ENCODE measurements at places on chromosomes 5 and 9.
A peak's percentile ranks its signal among the peaks of the same experiment; 100 is the strongest.

GRCh38 chr5:61120534-61120933, 41.7 kb downstream of the SMIM15 start:
- no peak for DNase-seq

DNA sequence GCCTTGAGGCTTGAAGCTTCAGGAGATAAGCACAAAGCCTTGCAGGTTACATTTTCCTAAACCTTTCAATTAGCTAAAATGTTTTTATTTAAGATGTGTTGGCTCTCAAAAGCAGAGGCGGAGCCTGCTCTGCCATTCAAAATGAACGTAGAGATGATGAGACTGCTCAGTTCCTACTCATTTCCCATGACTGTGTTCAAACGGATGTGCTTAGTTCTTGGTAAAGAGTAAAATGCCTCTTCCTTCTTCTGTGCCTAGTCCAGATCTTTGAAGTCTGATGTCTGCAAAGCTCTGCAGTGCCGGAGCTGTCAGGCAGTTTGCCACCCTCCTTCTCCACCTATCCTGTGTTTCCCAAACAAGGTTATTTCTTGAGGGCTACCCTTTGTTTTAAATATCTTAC, 46.3 kb upstream of the ADAMTSL1 start:
- no peak for DNase-seq

- no peak for DNase-seq
These were observed 237.0 kb downstream of the PRELID2 start for GRCh38 chr5:145598184-145598583.

DNA sequence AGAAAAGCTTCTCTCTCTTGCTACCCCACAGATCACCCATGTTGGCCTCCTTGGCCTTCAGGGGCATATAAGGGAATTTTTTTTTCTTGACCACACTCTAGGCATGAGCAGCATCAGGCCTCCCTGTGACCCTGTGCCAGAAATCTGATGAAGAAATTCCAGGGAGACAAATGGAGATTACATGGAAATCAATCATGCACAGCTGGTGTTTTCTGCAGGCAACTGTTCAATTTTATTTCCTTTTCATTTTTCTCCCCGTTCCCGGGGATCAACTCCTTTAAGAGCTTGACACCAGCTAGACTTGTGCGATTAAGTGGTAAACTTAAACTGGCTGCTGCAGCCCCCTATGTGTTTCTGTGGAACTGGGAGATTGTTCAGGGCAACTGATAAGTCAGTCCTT, 59.3 kb downstream of the GALNT10 start:
- no peak for DNase-seq

GRCh38 chr9:84738353-84738752, 68.8 kb downstream of the NTRK2 start:
- DNase-seq: no peak

DNA sequence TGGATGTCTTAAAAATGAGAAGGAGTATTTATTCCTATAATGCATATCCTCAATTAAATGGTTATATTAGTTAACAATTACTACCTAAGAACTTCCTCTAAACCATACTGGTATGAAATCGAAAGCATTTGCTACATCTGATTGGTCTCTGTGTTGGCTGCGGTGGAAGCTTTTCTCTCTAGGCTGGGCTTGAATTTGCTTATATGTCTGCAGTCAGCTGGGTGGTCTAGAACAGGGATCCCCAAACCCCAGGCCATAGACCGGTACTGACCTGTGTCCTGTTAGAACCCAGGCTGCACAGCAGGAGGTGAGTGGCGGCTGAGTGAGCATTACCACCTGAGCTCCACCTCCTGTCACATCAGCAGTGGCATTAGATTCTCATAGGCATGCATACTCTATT, 112.3 kb downstream of the TLE4 start:
- no peak for DNase-seq

DNA sequence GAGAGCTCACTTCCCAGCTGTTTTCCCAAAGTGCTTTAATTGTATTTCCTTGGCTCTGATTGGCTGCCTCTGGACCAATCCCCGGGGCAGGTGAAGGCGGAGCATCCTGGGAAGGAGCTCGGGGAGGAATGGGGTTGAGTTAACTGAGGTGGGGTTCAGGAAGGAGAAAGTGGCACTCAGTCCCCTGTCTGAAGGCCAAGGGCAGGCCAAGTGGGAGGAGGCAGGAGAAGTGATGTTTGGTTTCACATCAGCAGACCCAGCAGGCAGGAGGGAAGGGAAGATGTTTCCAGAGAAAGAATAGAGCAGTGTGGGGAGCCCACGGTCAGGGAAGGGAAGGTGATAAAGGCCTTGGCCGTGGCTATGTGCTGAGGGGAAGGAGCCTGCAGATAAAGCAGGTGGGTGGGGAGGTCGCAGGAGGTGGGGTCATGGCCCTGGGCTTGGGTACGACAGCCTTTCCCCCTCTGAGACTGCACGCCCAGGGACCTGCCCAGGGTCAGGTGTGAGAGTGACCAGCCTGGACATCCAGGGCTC, 3.1 kb downstream of the TSPAN17 start:
- DNase-seq: no peak

DNA sequence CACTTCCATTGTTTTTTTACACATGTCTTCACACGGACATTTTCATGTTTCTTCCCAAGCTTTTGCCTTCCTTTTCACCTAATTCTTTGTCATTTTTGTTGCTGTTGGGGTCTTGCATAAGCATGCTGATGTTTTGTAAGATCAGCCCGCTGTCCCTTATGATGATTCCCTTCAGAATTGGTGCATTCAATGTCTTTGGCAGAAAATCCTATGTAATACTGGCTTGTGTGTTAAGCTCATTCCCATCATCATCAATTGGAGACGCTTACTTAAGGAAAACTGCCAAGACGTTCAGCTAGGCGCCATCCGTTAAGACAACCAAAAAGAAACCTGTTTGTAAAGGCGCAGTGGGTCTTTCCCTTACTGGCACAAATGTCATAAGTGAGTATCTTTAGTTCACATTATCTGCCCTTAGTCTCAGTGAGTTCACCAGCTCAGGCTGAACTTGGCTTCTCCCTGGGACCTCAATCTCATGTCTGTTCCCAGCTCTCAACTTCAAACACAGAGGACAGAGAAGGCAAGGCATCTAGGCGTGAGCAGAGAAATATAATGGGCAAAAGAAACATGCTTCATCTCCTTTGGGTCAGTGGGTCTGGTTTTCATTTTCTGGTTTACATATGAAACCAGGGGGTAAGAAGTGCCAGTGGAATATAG, 97.9 kb downstream of the EFNA5 start:
- no peak for DNase-seq

DNA sequence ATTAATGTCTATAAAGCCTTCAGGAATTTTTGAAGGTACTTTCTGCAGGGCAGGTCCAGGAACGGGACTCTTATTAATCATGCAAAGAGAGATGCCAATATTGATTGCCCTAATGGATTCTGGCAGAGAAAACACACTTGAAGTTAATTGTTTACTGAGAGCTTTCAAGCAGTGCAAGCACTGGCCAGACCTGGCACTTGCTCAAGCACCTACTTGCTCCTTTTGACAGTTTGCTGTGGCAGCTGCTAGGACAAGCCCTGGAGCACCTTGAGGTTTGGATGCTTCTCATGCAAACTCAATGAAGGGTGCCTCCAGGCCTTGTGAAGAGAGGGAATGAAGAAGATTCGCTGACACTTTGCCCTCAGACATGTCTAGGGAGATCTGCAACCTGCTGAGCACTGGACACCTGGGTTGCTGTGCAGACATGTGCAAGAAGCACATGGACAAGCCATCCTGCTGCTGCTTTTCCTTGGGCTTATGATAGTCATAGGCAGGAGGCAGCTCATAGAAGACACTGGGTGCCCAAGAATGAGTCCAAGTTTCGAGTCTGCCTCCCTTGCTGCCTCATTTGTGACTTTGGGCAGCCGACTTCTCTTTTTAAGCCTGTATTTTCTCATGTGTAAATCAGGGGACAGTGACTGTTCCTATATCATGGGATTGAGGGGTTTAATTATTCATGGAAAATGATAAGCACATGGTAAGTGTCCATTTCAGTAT, 88.8 kb upstream of the EQTN start:
- no peak for DNase-seq

DNA sequence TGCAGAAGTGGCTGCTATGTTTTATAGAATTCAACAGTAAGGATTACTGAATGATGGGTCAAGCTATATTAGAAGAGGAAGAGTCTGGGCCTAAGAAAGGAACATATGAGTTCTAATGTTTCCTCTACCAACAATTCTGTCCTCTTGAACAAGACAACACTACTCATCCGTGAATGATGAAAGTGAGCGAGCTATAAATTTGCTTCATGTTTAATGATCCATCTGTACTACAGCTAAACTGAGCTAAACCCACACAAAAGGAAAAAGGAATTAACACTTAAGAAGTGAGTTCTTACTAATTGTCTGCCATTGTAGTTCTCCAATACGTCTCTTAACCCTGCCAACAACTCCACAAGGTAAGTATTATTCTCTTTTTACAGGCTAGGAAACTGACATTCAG, 204.4 kb downstream of the GLIS3 start:
- DNase-seq: no peak

DNA sequence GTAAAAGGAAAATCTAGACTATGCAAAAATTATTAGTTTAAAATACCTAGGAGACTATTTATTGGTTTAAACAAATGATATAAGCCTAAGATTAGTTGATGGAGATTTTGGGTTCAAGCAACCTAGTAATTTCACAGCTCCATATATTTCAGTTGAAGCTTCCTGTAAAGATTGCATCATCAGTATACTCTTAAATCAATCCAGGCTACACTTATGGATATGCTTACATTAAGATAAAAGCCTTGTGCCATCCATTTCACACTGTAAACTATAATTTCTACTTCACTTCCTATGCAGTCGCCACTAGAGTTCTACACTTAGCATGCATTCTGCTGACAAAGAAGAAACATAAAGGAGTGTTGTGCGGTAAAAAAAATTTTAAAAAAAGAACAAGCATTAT, 7.3 kb upstream of the LIX1 start:
- no peak for DNase-seq

GRCh38 chr5:58718269-58718978, 135.5 kb downstream of the RAB3C start:
- DNase-seq: no peak

DNA sequence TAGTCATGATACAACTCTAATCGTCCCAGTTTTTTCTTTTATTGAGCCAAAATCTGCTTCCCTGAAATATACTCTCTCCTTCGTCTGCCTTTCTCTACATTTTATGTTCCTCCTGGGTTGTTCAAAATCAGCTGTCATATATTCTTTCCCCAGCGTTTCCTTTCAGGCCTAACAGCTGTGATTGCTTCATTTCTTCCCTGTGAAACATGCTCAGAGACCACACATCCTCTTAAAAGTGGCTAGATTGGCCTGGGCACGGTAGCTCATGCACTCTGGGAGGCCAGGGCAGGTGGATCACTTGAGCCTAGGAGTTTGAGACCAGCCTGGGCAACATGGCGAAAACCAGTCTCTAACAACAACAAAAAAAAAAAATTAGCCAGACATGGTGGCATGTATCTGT, 25.1 kb downstream of the NFX1 start:
- DNase-seq: no peak

GRCh38 chr5:63233361-63233760, 654.7 kb downstream of the LRRC70 start:
- no peak for DNase-seq

- peak; percentile 75 for DNase-seq
These were observed 3.4 kb downstream of the LMNB1 start for GRCh38 chr5:126780165-126780827.

DNA sequence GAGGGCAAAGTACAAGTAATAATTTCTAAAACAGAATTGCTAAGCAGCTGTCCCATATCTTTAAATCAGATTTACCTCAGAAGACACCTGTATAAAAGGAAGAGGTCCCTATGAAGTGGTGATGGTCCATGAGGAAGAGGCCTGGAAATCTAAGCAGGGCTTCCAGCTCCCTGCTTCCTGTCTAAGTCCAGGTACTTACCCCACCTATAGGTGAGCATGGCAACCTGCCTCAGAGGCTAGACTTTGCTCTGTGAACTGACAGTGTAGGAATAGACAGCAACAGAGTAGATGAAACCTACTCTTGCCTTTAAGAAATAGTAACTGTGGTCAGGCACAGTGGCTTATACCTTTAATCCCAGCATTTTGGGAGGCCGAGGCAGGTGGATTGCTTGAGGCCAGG, 55.8 kb upstream of the ARRDC3 start:
- DNase-seq: no peak

GRCh38 chr9:135289081-135289491, 190.5 kb upstream of the PPP1R26 start:
- no peak for DNase-seq

DNA sequence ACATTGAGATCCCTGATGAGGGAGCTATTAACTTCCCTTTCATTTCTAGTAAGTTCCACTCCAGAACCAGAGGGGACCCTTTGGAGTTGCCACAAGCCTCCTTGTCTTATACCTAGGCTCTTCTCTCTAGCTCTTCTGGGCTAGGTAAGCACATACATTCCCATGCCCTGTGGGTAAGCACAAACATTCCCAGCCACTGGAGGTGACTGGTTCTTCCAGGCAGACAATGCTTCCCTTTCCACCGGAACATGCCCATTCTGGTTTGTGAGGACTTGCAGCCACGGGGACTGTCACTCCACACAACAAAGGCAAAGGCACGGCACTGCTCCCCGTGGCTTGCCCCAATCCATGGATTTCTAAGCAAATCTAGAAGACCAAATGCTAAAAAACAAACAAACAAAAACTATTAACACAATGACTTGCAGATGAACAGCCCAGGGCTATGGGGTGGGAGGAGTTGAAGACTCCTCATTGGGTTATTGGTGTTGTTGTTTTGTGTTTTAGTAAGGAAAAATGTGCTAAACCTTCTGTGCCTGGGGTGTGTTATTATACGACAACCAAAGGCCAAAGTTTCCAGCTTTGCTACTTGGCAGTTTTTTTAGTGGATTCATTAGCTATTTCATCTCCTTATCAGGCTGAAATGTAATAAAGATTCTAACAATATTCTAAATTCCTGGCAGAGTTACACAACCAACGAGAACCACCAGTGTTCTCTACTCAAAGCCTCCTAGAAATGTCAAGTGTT, 276.2 kb downstream of the SYK start:
- no peak for DNase-seq

- DNase-seq: no peak
These were observed 19.4 kb upstream of the RECK start for GRCh38 chr9:36017278-36017677.

DNA sequence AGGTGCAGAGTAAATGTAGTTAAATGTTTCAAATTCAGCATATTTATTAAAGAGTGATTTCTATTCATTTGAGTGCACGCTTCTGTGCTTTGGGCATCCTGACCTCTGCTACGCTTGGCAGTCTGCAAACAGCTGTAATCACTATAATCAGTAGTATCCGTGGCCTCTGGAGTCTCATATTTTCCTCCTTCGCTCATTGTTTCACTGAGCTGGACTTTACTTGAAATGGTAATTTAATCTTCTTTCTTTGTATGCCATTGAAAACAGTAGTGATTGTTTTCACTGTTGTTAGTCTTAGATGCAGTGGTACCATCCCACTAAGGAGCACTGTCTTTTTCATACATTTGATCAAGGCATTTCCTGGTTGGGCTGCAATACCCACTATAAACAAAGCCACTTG, 43.5 kb upstream of the CAVIN4 start:
- DNase-seq: no peak

DNA sequence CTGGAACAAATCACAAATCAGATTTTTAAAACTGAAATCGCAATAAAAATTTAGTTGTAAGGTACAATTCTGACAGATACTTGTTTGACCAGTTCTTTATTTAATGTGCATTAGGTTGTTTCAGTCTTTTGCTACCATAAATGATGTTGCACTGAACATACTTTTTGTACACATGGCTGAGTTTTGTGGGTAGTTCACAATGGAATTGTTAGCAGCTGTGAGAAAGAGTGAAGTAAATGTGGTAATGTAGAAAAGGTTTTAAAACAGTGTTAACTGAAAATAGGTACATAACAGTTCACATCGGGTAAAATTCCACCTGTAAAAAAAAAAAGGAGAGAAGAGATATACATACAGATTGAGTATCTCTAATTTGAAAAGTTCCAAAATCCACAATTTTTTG, 25.6 kb downstream of the MRPS27 start:
- DNase-seq: no peak
